ENCODE measurements at places on chromosomes 12 and 14.

DNA sequence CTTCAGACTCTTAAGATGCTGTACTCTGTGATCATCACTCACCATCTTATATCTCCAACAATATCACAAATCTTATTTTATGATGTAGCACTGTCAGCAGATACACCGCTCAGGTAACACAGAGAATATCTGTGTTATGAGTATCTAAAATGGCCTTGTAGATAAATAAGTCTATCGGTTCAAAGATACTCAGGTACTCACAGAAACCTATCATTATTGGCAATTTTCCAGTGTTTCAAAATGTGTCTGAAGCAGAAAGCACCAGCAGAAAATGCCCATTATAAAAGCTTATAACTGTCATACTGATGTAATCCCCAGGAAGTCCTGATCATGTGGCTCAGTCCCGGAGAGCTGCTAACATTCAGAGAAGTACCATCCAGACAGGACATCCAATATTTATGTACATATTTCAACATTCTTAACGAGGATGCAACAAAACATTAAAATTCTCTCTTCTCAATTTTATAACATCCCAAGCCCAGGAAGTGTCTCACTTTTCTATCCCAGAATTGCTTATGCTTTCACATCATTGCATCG, 190.7 kb upstream of the LMNTD1 start:
- DNase-seq: no peak

DNA sequence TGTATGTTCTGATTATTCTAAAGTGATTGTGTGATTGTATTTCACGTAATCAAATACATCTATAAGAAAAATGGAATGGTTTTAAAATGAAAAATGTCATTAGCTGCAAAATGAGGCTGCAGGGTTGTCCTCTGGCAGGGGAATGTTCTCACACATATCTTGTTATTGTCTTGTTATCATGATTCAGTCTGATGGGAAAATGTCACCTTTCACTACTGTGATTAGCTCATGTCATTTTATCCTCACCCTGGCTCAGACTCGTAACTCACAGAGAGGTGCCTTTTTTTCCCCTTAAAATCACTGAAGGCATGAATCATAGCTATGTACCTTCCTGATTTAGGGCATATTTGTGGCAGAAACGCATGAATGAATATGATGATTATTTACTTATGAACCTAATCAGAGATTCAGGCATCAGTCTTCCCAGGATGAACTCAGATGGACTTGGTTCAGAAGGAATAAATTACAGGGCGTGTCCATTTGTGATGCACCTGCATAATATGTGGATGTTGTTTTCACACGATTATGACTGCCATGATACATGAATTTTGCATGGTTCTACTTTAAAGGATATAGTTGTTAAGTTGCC, 1339.2 kb downstream of the AACS start:
- DNase-seq: no peak

- DNase-seq: no peak
Measured at GRCh38 chr14:66601932-66602578, 94.1 kb downstream of the GPHN start.

- DNase-seq: no peak
Measured at GRCh38 chr12:54352022-54352531, 12.2 kb downstream of the GPR84 start.

All from hepatic stellate cell (primary cell).